GM04503 (cell line): ENCODE measurements at places on chromosomes 5 and 9.

DNA sequence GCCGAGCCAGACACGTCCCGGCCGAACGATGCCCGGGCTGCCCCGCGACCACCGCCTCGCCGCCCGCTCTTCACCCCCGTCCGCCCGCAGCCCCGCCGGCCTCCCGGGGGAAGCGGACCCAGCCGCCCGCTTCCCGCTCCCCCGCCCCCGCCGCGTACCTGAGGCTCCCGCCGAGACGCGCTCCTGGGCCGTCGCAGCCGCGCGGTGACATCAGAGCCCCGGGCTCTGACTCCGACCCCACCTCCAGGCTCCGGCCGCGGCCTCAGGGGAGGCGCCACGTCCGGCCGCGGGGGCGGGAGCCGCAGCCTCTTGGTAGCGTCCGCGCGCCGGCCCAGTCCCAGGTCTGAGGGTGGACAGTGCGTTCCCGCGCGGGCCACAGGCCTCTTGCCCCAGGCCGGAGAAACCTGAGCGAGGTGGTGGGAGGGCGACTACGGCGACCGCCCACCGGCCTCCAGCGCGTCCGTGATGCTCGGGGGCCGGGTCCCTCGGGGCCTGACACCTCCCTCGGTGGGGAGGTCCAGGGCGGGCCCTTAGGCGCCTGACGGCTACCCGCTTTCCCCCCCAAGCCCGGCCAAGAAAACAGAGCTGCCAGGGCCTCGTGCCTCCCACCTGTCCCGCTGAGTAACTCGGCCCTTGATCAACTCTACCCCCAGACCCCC is at the start of gene SHROOM1:
Gene SHROOM1 (minus strand): TSS at position 212 of the 659 bp plus-strand sequence. CDS start 4,507 bp downstream, outside the sequence.
- no peak for DNase-seq

DNA sequence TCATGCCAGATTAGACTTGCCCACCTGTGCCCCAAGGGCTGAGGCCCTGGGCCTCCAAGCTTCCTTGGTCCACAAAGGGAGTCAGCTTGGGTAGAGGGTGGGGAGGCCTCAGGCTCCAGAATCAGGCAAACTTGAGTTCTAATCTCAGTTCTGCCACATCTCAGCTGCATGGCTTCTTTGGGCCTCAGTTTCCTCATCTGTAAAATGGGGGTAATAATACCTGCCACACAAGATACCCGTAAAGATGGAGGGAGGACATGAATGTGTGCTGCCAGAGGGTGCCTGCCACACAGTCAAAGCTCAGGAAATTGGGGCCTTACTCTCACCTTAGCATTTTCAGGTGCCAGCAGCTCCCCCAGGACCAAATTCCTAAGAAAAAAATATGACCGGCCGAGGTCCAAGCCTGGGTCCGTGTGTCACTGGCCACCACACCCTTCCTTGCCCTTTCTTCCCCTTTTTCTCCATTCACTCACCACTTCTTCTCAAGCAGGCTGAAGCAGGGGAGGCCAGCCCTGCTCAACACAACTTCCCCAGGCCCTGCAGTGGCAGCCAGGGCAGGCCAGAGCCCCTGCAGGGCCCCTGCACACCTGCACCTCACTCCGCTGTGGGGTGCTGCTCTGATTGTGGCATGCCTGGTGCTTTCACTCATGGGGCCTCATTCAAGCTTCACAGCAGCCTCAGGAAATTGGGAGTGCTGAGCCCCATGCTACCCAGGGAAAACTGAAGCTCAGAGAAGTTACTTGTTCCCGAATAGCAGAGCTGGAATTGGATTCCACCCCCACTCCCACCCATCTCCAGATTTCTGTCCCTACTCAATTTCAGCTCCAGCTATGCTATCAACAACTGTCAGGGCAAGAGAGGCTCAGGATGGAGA is 3.9 kb downstream of the RGS14 start:
- DNase-seq: no peak

GRCh38 chr5:32258424-32258823 is 54.3 kb downstream of the MTMR12 start:
- no peak for DNase-seq

- DNase-seq: no peak
These were observed 60.6 kb upstream of the FNIP1 start for GRCh38 chr5:131857388-131857787.

- DNase-seq: no peak
These were observed 68.6 kb downstream of the TMEM252 start for GRCh38 chr9:68472119-68472518.

DNA sequence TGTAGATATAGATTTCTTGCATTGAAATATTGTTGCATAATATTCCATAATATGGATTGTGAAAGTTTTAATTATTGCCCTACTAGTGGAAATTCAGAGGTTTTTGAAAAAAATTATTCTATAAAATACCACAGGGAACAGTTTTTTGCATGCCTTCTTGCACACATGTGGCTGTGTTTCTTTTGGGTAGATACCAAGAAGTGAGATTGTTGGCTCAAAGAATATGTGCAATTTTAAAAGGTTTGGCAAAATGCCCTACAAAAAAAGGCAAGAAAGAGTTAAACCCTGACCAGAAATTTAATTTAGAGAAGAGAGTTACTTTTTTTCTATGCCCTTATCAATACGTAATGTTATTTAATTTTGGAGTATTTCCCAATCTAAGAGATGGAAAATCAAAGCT is 270.8 kb upstream of the DAPK1 start:
- no peak for DNase-seq
